ENCODE measurements at places on chromosomes 5 and 9. TPM values are rescaled to one million over a fixed set of nuclear protein-coding genes. Genes with fewer than 3 reads are reported as not detected.

Gene ATOX1
- 97.8 TPM for total RNA-seq

Gene DND1
- total RNA-seq: 26.2 TPM

Gene TTLL11
- 11.7 TPM for total RNA-seq

DNA sequence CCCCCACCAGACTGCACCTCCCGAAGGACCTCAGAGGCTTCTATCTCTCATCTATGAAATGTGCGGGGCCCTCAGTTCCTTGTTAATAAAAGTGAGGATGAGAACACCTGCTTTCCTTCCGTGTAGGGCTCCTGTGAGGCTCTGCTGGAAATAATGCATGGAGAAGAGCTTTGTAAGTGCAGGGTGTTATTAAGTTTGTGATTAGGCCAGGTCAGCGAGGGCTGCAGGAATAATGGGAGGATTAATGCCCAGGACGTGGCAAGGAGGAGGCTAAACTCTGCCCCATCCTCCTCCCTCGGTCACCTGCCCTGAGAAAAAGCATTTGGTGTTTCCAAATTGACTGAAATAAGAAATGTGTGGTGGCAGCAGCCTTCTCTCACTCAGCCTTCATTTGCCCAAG is 83.5 kb upstream of the HSPA9 start:
- H3K27me3 ChIP-seq: no peaks in the 10 kb centered on the region
- H3K4me3 ChIP-seq: no peak overlapping the region
- H3K4me1 ChIP-seq: no peaks in the 10 kb centered on the region
- no peak overlapping the region for H3K27ac ChIP-seq

DNA sequence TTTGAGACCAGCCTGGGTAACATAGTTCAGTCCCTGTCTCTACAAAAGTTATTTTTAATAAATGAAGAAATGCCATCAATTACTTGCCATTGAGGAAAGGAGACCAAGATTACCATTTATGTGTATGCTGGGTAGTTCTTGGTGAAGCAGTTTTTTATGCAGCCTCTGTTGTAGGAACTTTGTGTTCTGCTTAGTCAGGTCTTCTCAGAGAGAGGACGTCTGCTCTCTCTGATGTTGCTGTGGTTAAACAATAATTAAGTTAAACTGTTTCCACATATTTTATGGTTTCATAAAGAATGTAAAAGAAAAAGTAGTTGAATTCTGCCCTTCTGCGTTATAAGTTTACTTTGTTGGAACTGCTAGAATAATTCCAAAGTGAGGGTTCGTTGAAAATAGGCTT is 210.5 kb downstream of the KDM4C start:
- H3K27me3 ChIP-seq: no peaks in the 10 kb centered on the region
- H3K36me3 ChIP-seq: no peaks in the 10 kb centered on the region
- no peak overlapping the region for H3K27ac ChIP-seq
- DNase-seq: no peak
- no peak overlapping the region for H3K4me3 ChIP-seq

- no peaks in the 10 kb centered on the region for H3K27me3 ChIP-seq
- DNase-seq: no peak
- H3K36me3 ChIP-seq: no peaks in the 10 kb centered on the region
- no peak overlapping the region for H3K27ac ChIP-seq
- H3K4me1 ChIP-seq: no peaks in the 10 kb centered on the region
These were observed 52.1 kb downstream of the NMUR2 start for GRCh38 chr5:152353001-152353400.

Measured in prostate gland (tissue), 2 donors.